ENCODE measurements at places on chromosomes 13 and 19. TPM values are rescaled to one million over a fixed set of nuclear protein-coding genes. Genes with fewer than 3 reads are reported as not detected.

The TRPM4 gene
- 19.6 TPM for total RNA-seq

The KCNC3 gene
- total RNA-seq, result 0.14 TPM

The DPRX gene
- total RNA-seq, result not detected

The GPR42 gene
- not detected for total RNA-seq

The FPR3 gene
- not detected for total RNA-seq

The TMEM86B gene
- total RNA-seq, result 2.4 TPM

The DHDH gene
- total RNA-seq, result 0.33 TPM

The HIPK4 gene
- not detected for total RNA-seq

The C19orf38 gene
- not detected for total RNA-seq

The ADAMTS10 gene
- total RNA-seq, result 0.21 TPM

The LPAR2 gene
- 15.1 TPM for total RNA-seq

The SLC46A3 gene
- 3.1 TPM for total RNA-seq

The AZU1 gene
- not detected for total RNA-seq

The PCDH8 gene
- not detected for total RNA-seq

The HCN2 gene
- 0.98 TPM for total RNA-seq

The DZIP1 gene
- 29.9 TPM for total RNA-seq
